ENCODE measurements at places on chromosomes 16 and 17.

DNA sequence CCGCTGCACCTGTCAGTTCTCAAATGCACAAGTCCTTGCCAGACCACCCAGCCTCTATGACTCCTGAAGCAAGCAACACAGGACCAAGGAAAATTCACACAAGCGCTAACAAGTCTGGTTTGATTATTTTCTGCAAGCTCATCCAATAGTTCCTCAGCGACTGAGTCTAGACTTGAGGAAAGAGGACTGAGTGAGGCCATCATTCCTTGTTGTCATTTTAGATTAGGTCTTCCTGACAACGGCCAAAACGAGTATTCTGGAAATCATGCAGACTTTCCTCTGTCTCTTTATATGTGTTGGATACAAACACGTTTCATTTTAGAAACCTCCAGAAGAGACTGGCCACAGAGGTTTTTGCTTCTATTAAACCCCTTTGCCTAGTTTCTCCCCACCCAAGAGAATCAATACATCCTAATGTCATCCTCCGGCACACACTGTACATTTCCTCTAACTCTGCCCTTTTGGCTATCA is 561 bp downstream of the CCDC47 start:
- DNase-seq, result peak; percentile 3

DNA sequence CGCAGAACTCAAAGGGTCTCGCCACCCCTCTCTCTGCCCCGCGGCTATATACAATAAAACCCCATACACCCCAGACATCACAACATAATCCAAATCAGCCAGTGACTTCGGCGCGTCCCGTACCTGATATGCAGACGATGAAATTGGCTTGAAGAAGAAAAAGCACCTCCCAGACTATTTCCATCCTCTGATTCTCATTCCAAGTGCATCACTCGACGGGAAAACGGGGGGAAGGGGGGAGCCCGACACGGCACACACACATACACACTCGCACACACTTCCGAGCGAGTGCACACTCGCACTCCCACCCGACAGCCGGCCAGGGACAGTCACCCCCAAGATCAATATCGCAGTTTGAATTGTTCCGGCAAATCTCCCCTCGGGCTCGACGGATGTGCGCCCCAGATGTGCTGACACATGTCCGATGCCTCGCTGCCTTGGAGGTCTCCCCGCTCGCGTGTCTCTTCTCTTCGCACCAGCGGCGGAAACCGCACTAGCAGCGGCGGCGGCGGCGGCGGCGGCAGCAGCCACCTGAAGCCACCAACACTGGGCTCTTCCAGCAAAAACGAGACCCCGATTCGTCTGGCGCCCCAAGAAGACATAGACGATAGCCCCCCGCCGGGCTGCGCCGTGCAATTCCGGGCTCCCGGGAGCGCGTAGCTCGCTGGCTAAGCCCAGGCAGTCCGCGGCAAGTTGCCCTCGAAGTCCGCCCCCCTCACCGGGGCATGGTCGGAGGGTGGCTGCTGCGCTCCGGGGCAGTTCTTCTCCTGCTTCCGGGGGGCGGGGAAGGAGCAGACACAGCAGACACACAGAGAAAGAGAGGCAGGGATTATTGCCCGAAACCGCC is 688 bp downstream of the CA10 start:
- DNase-seq, result no peak

DNA sequence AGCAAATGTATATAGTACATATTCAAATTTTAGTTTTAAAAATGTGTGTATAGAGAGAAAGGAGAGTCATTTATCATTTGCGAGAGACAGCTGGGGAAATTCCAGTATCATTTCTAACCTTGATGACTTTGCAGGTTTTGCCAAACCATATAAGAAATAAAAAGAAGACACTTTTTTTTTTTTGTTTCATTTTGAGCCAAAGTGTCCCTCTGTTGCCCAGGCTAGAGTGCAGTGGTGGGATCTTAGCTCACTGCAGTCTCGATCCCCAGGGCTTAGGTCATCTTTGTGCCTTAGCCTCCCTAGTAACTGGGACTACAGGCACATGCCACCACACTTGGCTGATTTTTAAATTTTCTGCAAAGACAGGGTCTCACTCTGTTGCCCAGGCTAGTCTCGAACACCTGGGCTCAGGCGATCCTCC is 38.4 kb upstream of the VWA3A start:
- no peak for DNase-seq

DNA sequence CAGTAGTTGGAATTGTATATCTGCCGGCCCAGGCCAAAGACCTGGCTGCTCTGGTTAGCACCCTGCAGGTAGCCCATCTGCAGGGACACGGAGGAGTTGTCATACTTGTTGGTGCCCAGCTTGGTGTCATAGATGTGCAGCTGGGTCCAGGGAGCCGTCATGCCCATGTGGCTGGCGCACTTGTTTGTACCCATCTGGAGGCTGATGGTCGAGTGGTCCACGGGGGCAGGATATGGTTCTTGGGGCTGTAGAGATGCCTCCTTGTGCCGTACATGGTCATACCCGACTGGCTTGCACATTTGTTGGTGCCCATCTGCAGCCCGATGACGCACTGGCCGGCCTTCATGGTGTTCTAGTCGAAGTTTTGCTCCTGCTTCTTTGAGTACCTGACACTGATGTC is 6.0 kb downstream of the CDH3 start:
- no peak for DNase-seq

DNA sequence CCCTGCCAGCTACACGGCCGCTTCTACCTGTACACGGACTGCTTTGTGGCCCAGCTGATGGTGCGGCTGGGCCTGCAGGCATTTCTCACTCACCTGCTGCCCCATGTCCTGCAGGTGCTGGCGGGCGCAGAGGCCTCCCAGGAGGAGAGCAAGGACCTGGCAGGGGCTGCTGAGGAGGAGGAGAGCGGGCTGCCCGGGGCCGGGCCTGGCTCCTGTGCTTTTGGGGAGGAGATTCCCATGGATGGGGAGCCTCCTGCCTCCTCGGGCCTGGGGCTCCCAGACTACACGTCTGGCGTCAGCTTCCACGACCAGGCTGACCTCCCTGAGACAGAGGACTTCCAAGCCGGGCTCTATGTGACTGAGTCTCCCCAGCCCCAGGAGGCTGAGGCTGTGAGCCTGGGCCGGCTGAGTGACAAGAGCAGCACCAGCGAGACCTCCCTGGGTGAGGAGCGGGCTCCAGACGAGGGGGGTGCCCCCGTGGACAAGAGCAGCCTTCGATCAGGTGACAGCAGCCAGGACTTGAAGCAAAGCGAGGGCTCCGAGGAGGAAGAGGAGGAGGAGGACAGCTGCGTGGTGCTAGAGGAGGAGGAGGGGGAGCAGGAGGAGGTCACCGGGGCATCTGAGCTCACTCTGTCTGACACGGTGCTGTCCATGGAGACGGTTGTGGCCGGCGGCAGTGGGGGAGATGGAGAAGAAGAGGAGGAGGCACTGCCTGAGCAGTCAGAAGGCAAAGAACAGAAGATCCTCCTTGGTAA is 3.5 kb downstream of the WDR81 start:
- DNase-seq, result no peak

GRCh38 chr17:49288388-49288787 is 57.8 kb upstream of the PHOSPHO1 start:
- DNase-seq, result no peak

GRCh38 chr17:71315568-71315967 is 805.3 kb upstream of the SOX9 start:
- DNase-seq, result no peak

GRCh38 chr17:81845361-81845760 is 10.5 kb upstream of the PPP1R27 start:
- no peak for DNase-seq

GRCh38 chr17:18108401-18109312 is at the start of gene MYO15A:
MYO15A (plus strand) TSS chr17:18108756; CDS start chr17:18118801, 10,045 bp downstream.
- no peak for DNase-seq

GRCh38 chr17:43405861-43406260 is 7.1 kb downstream of the ARL4D start:
- no peak for DNase-seq

GRCh38 chr17:7479213-7480088 is at the start of gene ZBTB4:
ZBTB4 (minus strand) TSS chr17:7479631; CDS start chr17:7466801, 12,830 bp downstream.
- DNase-seq, result no peak

DNA sequence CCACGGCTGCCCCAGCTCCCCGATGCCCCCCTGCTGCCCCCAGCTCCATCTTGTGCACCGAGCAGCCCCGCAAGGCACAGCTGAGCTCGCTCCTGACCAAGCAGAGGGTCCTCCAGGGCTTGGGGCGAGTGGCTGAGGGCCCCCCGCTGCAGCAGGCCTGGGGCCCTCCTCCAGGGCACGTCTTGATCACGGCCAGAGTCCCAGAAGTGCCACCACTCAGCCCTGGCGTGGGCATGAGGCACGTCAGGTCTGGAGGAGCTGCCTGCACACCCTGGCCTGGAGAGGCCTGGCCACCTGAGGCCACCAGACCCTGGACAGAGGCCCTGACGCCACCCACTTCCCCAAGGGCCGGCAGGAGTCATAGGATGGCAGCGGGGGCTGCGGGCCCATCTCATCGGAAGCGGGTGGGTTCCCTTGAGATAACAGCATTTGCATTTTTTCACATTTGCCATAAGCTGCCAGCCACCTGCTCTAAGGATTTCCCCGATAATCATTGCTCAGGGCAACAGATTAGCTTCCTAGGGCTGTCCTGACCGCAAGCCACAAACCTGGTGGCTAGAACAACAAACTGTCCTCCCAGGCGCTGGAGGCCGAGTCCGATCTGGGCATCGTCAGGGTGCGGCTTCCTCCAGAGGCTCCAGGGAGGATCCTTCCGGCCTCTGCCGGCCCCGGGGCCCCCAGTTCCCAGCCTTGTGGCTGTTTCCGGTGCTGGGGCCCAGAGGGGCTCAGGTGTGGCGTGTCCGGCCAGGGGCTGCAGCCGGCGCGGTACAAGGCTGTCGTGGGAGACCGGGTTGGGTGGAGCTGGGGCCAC is 23.9 kb upstream of the C1QTNF8 start:
- no peak for DNase-seq

DNA sequence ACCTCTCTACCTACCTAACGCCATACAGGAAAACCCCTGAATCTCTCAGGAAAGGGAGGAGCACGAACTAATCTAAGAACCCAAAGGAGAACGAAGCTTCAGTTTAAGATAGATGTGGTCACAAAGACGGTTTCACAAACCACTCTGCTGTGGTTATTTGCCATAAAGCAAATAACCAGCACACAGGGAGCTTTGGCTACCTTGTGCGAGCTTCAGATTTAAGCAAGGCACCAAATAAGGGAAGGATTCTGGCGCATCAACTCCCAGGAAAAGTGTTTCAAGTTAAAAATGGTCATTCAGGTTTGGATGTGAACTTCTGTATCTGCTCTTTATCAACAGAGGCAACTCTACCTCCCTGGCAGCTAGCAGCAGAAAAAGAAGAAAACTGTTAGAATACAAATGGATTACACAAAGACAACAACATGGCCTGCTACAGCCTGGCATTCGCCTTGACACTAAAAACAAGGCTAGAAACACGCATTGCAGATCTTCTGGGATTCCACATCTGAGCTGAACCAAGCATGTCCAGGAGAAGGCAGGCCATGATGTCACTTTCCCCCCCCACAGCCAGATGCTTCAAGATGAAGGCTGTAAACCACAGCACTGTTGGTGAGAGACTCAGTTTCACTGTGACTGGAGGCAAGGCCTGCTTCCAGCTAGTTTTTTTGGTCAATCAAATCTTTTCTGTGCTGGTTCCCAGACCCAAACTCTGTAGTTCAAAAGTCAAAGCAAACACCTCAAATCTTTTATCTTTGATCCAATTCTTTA is 43.6 kb downstream of the SMG6 start:
- no peak for DNase-seq

- no peak for DNase-seq
Measured at GRCh38 chr17:57518587-57519581, 226.2 kb downstream of the CCDC182 start.

DNA sequence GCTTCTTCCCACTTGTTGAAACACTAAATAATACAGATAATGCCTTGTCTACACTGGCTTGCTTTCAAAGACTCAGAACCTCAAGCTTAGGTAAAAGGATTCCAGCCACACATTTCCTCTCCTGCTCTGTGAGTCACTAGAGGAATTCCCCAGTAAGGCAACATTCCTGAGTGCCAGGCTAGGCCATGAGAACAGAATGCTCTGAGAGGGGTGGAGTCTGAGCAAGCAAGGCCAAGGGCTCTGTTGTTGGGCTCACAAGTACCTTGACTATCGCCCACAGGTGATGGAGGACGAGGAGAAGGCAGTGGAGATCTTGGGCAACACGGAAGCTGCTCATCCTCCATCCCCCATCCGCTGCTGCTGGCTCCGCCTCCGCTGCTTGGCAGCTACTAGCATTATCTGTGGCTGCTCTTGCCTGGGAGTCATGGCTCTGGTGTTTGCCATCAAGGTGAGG is 6.7 kb upstream of the PHKG2 start:
- peak; percentile 45 for DNase-seq

DNA sequence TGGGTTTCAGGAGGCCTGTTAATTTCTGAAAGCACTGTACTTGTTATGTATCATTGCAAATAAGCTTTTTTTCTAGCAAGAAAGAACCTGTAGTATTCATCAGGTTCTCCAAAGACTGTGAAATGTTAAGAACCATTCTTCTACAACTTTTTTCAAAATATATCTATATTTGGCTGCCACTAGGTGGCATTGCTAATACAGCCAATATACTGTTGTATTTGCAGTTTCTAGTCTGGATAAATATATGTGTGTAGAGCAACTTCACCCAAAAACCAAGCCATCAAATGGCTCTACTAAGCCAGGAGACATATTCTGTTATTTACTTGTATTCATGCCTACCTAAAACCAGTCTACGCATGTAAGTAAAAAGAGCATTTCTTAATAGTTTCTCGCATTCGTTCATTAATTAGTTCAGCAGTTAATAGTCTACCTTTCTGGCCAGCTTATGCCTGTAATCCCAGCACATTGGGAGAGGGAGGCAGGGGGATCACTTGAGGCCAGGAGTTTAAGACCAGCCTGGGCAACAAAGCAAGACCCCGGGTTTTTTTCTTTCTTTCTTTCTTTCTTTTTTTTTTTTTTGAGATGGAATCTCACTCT is 39.5 kb downstream of the VMP1 start:
- DNase-seq, result peak; percentile 47
